ENCODE measurements at places on chromosomes 2 and 18. TPM values are rescaled to one million over a fixed set of nuclear protein-coding genes. Genes with fewer than 3 reads are reported as not detected.
A peak's percentile ranks its signal among the peaks of the same experiment; 100 is the strongest.

The COMMD1 gene
- 38.4 TPM for total RNA-seq

The BOLL gene
- total RNA-seq = not detected

DNA sequence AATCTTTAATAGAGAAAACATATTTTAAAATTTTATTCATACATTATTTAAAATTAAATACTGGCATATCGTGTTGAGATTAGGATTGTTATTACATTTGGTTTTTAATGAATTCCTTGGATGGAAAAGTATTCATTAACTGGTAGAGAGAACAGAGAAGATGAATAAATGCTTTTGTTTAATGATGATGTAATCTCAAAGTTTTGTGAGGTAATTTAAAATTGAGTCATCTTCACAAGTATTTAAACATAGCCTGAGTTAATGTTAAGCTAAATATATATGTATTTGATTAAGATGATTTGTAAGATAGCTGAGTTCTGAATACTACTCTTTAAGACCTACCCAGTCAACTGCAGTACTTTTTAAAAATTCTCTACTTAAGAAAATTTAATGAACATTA lies 713.4 kb upstream of the VRK2 start:
- DNase-seq = no peak
- no peaks in the 10 kb centered on the region for H3K4me1 ChIP-seq
- H3K27ac ChIP-seq = no peak overlapping the region
- H3K4me3 ChIP-seq = no peak overlapping the region
- no peaks in the 10 kb centered on the region for H3K36me3 ChIP-seq
- no peaks in the 10 kb centered on the region for H3K27me3 ChIP-seq

- DNase-seq = no peak
- H3K36me3 ChIP-seq = no peaks in the 10 kb centered on the region
- H3K27ac ChIP-seq = peak overlapping the region; percentile 50
- no peaks in the 10 kb centered on the region for H3K4me1 ChIP-seq
Observed at GRCh38 chr18:43876286-43876685, 599.0 kb upstream of the SYT4 start.

DNA sequence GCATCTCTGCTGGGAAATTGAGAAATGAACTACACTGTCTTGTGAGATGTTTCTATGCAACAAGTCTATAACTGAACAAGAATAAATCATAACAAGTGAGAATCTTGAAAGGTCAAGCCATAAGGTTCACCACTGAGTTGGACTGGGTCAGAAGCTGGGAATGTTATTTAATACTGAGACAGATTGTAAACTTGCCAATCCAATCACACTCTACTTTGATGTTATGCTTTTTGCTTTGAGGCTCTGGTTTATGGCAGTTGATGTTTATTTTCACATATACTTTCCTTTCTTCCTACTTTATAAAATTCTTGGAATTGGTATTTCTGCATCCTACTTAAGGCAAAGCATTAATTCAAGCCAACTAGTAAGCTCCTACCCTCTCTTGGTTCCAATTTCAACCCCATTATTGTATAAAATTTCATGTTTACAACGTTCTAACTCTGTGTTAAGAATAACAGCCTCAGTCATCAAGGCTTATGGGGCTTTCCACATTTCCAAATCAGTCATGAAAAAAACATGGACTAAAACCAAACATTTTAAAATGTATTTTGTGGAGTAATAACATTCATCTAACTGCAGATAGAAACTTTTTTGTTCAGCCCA lies 533.4 kb downstream of the NYAP2 start:
- no peak for DNase-seq
- no peaks in the 10 kb centered on the region for H3K36me3 ChIP-seq
- no peaks in the 10 kb centered on the region for H3K4me1 ChIP-seq
- no peaks in the 10 kb centered on the region for H3K27me3 ChIP-seq
- H3K4me3 ChIP-seq = no peak overlapping the region
- no peak overlapping the region for H3K27ac ChIP-seq

GRCh38 chr2:26461601-26462023 lies 16.3 kb downstream of the OTOF start:
- H3K4me1 ChIP-seq = no peaks in the 10 kb centered on the region
- H3K27me3 ChIP-seq = no peaks in the 10 kb centered on the region
- no peak overlapping the region for H3K27ac ChIP-seq

DNA sequence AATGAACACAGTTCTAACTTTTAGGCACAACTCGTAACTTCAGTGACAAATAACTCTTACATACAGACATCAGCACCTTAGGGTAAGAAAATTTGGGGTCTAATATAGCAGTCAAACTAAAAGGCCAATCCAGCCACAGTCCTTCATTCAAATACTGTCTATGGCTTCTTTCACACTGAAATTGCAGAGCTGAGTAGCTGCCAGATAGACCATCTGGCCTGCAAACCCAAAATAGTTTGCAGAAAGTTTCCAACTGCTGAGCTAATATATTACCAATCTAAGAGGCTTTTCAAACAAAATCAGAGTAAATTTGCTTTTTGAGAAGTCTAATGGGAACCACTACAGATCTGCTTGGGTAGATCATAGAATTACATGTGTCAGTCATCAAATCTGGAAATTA lies 183.4 kb downstream of the GALR1 start:
- no peak overlapping the region for H3K4me3 ChIP-seq
- DNase-seq = no peak
- no peaks in the 10 kb centered on the region for H3K4me1 ChIP-seq
- H3K27me3 ChIP-seq = no peaks in the 10 kb centered on the region
- H3K36me3 ChIP-seq = no peaks in the 10 kb centered on the region

Measured in breast epithelium (tissue), 4 donors.